ENCODE measurements at places on chromosomes 2 and 18. TPM values are rescaled to one million over a fixed set of nuclear protein-coding genes. Genes with fewer than 3 reads are reported as not detected.

GRCh38 chr2:150640039-150640438 is 152.6 kb upstream of the RND3 start:
- peak; percentile 19 for DNase-seq

DNA sequence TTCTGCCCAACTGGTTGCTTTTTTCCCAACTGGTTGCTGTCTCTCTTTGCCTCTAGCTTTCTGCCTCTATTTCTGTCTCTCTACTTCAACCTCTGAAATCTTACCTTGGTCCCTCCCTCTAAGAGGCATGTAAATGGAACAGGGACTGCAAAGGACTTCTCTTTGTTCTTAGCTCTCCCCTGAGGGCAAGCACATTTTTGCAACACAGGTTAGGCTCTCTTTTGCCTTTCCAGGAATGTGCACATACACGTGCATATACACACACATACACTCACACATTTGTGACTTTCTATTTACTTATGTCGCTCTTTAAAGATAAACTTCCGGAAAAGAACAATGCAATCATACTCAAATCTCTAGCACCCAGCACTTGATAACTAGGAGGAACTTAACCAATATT is 262.6 kb upstream of the DDX18 start:
- no peak for DNase-seq

MROH2A gene
- not detected for total RNA-seq

PLGLB2 gene
- 1.2 TPM for total RNA-seq

SLC20A1 gene
- 20.0 TPM for total RNA-seq

- DNase-seq = no peak
Measured at GRCh38 chr2:181123798-181124231, 143.4 kb downstream of the UBE2E3 start.

DNA sequence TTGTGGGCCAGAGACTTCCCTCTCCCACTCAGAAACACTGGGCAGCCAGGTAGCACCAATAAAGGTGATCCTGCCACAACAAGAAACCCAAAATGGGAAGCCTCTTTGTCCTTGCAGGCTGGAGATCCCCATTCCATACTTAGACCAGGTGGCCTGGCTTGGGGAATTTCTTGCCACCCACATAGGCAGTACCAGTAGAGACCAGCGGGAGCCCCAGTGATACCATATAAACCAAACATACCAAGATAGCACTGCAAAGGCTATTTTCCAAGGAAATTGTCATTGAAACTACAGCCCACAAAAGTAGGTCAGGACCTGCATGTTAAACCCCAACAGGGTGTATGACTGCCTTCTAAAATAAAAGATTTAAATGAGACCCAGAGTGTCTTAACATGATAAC is 171.6 kb downstream of the DIS3L2 start:
- no peak for DNase-seq

PSMG2 gene
- 68.4 TPM for total RNA-seq

- no peak for DNase-seq
Measured at GRCh38 chr2:224910574-224910925, 131.7 kb downstream of the DOCK10 start.

C2orf66 gene
- not detected for total RNA-seq

CYBRD1 gene
- total RNA-seq = 14.6 TPM

DNA sequence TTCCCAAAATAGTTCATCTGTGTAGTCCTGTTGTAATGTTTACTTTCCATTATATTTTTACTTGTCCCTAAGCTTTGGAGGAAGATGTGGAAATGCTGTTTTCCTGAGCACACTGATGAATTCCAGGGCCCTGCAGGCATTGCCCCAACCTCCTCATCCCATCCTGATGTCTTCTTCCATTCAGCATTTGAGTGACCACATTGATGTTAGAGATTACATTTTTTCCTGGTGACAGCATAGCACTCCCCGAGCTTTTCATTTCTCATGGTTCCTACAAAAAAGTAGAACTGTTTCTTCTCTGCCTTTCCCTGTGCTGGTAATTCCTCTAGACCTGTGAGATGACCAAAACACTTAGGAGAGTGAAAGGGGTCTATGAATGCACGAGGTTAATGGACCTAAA is 4.8 kb downstream of the IL36A start:
- no peak for DNase-seq

FAM110C gene
- under 0.01 TPM for total RNA-seq

DNA sequence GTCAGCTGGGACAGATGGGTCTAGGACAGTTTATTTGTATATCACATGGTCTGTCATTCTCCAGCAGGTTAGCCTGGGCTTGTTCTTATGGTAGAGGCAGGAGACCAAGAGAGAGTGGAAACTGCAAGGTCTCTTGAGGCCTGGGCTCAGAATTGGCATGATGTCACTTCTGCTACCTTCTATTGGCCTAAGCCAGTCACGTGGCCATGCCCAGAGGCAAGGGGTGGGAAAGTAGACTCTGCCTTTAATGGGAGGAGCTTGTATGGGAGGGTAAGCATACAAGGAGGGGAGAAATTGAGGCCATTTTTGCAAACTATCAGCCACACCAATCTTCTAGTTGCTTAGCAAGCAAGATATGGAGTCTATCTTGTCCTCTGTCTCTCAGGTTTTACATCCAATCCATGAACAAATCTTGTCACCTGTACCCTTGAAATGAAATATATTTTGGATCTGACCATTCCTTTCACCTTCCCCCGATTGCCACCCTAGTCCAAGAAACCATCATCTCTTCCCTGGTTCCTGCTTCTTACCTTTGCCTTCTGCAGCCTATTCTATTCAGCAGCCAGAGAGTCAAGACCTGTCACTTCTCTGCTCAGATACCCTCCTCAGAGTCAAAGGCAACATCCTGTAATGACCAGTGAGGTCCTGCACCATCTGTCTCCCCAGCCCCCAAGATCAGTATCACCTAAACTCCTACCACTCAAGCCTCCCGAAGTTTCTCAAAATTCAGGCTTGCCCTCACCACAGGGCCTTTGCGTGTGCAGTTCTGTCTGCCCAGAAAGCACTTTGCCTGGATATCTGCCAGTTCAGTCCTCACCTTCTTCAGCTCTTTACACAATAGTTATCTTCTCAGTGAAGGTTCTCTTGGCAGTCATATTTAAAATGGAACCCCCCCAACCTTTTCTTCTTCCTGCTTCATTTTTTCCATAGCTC is 240.0 kb downstream of the LOXHD1 start:
- no peak for DNase-seq

POTEC gene
- total RNA-seq = not detected

DNA sequence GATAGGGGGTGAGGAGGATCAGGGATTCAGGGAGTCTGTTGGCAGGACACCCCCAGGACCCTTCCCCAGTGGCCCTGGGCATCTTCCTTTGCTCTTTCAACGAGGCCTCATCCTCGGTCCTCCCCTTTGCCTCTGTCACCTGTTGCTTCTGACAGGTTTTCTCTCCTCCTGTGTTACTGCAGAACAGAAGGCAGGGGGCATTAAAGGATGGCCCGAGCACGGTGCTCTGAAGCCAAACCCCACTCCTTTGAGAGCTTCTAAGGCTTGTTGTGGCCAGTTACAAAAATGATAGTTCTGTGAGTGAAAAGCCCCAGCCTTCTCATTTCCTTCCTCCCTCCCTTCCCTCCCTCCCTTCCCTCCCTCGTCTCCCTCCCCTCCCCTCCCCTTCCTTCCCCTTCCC is 82.5 kb downstream of the THNSL2 start:
- no peak for DNase-seq

Data from lung microvascular endothelial cell (primary cell).